ENCODE measurements at places on chromosomes 13 and 19.

DNA sequence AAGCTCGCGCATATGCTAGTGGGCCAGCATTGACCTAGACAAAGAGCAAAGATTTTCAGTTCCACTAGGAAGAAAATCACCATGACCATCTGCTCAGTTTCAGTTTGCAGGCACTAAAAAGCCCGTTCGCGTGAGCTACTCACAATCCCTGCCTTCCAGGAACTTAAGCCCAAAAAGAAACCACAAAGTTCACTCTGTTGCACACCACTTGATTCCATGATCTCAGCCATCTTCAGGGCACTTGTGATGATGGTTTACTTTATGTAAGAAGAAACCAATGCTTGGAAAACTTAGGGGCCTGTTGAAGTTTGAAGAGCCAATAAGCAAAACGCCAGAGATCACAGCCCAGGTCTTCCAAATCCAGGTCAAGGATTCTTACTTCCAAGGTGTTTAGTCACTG lies 45.0 kb upstream of the SLC15A1 start:
- ATAC-seq = no peak

- peak; percentile 81 for ATAC-seq
Measured at GRCh38 chr13:98676239-98676638, 76.2 kb downstream of the SLC15A1 start.

DNA sequence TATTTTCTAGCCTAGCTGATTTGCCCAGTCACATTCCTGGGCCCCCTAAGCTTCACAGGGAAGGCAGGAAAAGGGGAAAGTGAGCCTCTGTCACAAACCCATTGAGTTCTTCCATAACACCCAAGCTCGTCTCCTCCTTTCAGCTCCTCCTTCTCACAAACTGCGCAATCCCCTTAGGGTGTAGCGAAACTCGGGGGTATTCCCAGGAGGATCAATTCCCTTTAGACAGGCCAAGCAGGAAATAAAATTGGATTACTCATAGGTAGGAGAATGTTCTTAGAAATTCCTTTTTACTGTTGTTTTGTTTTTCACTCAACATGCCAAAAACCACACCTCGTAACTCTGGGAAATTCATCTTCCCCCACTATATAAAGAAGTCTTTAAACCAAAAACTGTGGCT lies 139.3 kb downstream of the IRS2 start:
- peak; percentile 78 for ATAC-seq

GRCh38 chr13:75175575-75175974 lies 306.4 kb downstream of the TBC1D4 start:
- ATAC-seq = no peak

GRCh38 chr19:17841810-17842662 lies 5.7 kb downstream of the JAK3 start:
- ATAC-seq = peak; percentile 70

DNA sequence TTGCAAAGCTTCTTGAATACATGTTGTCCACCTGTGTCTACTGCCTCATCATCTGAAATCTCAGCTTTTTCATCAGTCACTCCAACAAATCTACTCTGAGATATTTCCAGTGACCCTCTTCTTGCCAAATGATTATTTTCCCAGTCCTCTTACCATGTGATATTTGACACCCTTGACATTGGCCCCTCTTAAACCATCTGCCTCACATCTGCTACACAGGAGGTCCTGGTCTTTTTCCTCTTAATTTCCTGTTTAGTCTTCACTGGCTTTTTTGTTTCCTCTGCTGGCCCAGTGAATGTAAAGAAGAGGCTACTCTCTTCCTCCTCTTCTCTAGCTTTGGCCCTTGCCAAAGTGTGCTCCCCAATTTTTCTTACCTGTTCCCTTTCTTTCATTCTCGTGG lies 218.7 kb downstream of the DNAJC15 start:
- ATAC-seq = no peak

DNA sequence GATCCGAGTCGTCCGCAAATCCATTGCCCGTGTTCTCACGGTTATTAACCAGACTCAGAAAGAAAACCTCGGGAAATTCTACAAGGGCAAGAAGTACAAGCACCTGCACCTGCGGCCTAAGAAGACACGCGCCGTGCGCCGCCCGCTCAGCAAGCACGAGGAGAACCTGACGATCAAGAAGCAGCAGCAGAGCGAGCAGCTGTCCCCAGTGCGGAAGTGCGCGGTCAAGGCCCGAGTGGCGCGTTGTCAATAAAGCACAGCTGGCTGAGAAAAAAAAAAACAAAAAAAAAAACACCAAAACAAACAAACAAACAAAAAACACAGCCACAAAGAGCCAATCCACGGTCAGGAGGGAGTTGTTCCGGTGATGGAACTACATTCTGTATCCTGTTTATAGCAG lies 4.7 kb upstream of the GNA15 start:
- ATAC-seq = no peak

- ATAC-seq = no peak
Measured at GRCh38 chr19:48805452-48805851, 5.4 kb downstream of the BCAT2 start.

- no peak for ATAC-seq
Measured at GRCh38 chr13:109697936-109698335, 88.4 kb downstream of the IRS2 start.

- peak; percentile 34 for ATAC-seq
Measured at GRCh38 chr19:11247391-11247790, 8.0 kb downstream of the ANGPTL8 start.

DNA sequence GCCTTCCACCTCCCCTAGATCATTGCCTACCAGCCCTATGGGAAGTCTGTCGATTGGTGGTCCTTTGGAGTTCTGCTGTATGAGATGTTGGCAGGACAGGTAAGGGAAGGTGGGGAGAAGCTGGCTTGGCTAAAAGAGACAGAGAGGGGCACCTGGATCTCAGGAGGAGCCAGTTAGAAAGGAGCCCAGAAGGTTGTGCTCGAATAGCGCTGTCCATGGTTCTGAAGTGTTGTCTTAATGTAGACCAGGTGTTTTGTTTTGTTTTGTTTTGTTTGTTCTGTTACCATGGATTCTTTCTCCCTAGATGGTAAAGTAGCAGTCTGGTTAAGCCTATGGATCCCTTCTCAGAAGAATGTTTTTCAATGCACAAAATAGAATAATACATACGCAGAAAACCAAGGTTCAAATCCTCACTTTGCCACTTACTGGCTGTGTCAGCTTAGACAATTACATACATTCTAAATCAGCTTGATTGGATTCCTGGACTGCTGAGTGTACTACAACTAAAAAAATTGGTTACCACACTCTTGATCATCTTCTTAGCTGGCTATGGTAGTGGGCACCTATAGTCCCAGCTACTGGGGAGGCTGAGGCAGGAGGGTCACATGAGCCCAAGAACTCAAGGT lies 5.9 kb upstream of the CACNG7 start:
- ATAC-seq = no peak

- ATAC-seq = no peak
Measured at GRCh38 chr19:49456326-49456725, 3.3 kb downstream of the ALDH16A1 start.

DNA sequence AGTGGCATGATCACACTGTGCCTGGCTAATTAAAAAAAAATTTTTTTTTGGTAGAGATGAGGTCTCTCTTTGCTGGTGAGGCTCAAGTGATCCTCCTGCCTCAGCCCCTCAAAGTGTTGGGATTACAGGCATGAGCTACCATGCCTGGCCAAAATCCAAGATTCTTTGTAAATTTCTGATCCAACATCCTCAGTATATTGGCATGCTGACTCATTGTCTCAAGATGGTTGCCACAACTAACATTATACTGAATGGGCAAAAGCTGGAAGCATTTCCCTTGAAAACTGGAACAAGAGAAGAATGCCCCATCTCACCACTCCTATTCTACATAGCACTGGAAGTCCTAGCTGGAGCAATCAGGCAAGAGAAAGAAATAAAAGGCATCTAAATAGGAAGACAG lies 100.0 kb downstream of the KLF5 start:
- no peak for ATAC-seq

- ATAC-seq = no peak
Measured at GRCh38 chr19:30369833-30370232, 2.4 kb upstream of the ZNF536 start.

GRCh38 chr13:98632961-98633360 lies 56.1 kb upstream of the STK24 start:
- ATAC-seq = no peak

- no peak for ATAC-seq
Measured at GRCh38 chr13:100942742-100943141, 268.1 kb upstream of the TMTC4 start.

GRCh38 chr13:36758345-36758744 lies 60.7 kb upstream of the RFXAP start:
- no peak for ATAC-seq

- ATAC-seq = no peak
Measured at GRCh38 chr13:80361883-80362327, 21.0 kb upstream of the SPRY2 start.

GRCh38 chr19:10805065-10805757 lies 30.8 kb downstream of the TMED1 start:
- ATAC-seq = no peak

DNA sequence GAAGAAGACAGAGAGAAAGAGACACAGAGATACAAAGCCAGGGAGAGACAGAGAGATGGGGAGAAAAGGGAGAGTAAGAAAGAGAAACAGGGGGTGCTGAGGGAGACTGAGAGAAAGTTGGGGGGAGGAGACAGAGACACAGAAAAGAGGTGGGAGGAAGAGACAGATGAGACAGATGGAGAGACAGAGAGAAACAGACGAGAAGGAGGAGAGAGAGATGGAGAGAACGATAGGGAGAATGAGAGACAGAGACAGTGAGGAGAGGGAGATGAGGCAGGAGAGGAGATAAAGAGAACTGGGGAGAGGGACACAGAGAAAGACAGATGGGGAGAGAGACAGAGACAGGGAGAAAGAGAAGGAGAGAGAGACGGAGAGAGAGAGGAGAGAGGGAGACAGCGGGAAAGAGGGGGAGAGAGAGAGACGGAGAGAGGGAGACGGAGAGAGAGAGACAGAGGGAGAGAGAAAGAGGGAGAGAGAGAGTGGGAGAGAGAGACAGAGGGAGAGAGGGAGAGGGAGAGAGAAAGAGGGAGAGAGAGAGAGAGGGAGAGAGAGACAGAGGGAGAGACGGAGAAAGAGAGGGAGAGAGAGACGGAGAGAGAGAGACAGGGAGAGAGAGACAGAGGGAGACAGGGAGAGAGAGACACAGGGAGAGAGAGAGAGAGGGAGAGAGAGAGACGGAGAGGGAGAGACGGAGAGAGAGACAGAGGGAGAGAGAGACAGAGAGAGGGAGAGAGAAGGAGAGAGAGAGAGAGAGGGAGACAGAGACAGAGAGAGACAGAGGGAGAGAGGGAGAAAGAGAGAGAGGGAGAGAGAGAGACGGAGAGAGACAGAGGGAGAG lies 12.6 kb downstream of the JOSD2 start:
- no peak for ATAC-seq

DNA sequence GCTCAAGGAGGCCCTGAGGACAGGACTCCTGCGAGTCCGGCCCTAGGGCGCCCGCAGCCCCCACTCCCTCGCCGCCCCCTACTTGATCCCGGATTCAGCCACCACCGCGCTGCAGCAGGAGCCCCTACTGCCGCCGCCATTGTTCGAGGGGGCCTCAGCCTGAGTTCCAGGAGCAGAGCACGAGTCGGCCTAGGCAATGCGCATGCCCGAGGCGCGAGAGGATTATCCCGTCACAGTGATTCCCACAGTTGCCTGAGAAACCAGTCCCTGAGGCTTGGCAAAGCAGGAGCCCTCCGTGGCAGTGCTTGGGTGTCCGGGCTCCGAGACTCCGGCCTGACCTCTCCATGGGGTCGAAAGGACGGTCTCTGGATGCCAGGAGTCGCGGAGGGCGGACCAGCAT lies 68.4 kb upstream of the ZNF420 start:
- no peak for ATAC-seq

Data from esophagus mucosa (tissue), 1 donor.